ENCODE measurements at places on chromosomes 12 and 14.

DNA sequence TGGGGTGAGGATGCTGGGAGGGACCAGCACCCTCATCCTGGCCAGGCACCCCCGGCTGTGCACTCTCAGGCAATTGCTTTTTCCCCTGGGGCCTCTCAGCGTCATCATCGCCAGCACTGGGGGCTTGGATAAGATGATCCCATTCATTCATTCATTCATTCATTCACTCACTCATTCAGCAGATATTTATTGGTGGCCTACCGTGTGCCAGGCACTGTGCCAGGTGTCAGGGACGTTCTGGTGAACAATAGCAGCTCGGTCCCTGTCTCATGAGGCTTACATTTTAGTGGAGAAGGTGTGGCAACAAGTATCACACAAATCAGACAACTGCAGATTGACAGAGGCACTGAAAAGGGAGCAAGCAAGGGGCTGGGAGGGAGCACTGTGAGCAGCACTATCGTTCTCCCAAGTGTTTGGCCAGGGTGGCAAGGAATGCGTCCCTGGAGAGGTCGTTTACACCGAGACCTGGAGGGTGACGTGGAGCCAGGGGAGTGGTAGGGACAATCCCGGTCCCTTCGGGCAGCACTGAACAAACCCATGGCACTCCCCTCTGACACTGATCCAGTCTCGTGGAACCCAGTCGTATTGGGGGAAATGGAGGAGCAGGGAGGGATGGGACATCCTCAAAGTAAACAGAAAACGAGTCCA lies 124.1 kb downstream of the PAPOLA start:
- DNase-seq: peak; percentile 16

- DNase-seq: no peak
These were observed 7.7 kb upstream of the PSMA6 start for GRCh38 chr14:35284506-35284905.

GRCh38 chr12:48201091-48201490 lies 2.0 kb downstream of the OR10AD1 start:
- DNase-seq: no peak

DNA sequence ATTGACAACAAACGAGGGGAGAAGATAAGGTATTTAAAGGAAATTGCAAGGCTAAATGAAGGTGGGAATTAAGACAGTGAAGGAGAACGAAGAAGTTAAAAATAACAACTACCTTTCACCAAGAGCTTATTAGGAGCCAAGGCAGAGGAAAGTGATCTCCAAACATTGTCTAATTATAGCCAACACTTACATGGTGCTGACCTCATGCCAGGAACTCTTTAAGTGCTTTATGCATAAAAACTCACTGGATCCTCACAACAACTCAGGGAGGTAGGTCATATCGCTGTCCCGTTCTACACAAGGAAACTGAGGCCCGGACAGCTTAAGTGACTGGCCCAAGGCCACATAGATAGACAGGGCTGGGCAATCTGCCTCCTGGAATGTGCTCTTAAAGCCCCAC lies 19.5 kb downstream of the TAMALIN start:
- DNase-seq: no peak

GRCh38 chr12:94621662-94622359 lies 28.5 kb downstream of the TMCC3 start:
- DNase-seq: peak; percentile 54

DNA sequence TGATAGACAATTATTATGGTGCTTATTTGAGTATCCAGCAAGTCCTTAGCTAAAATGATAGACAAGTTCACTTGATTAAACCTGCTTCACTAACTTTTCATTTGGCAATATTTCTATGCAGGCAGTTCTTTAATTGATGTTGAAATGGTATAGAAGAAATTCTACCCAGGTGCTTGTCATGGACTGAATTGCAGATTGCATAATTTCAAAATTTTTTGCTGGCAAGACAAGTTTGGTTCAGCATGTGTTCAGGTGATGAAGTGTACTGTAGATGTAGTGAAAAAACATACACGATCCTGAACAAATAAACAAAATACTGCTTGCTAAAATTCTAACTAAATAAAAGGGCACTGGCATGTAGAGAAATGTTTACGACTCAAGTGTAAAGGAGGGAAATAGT lies 189.0 kb downstream of the FOXA1 start:
- DNase-seq: no peak

DNA sequence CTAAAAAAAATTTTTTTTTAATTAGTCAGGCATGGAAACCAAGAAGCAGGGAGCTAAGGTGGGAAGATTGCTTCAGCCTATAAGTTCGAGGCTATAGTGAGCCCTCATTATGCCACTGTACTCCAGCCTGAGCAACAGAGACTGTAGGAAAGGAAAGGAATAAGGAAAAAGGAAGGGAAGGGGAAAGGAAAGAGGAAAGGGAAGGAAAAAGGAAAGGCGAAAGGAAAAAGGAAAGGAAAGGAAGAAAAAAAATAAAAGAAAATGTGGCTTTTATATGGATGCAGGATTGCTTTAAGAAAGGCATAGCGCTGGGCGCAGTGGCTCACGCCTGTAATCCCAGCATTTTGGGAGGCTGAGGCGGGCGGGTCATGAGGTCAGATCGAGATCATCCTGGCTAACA lies 70.4 kb downstream of the R3HDM2 start:
- no peak for DNase-seq

DNA sequence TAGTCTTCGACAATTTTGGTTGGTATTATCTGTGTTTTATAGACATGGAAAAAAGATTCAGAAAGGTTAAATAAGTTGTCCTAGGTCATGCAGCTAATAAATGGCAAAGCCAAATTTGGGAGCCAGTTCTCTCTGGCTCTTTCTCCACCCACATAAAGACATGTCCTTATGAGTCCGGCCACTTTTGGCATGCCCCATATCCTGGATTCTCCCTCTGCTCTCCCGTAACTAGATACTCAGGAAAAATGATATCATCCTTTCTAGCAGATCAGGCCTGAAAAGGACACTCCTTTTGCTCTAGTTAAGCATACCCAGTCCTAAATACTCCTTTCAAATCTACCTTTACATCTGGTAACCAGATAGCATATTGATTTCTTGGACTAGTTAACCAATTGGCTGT lies 64.4 kb downstream of the TTLL5 start:
- DNase-seq: no peak

DNA sequence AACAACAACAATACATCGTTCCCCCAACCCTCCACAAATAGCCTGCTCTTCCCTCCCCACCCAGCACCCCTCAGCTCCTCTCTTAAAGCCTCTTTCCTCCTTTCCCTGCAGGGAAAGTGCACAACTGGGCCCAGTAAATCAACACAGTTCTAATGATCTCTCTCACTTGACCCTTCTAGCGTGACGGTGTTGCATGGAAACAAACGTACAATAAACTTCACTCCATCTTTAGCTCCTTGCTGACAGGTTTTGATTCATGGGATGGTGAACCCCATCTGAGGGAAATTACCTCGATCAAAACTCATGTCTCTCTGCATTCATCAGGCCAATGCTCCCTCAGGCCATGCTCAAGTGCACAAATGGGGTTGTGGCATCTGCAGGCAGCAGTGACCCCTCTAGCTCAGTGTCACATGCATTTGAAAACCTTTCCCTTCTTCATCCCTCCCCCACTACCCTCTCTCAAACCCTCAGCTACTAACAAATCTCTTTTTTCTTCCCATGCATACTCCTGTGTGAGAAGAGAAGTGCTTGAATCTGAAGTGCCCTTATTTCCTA lies 22.9 kb downstream of the GDF11 start:
- DNase-seq: no peak

DNA sequence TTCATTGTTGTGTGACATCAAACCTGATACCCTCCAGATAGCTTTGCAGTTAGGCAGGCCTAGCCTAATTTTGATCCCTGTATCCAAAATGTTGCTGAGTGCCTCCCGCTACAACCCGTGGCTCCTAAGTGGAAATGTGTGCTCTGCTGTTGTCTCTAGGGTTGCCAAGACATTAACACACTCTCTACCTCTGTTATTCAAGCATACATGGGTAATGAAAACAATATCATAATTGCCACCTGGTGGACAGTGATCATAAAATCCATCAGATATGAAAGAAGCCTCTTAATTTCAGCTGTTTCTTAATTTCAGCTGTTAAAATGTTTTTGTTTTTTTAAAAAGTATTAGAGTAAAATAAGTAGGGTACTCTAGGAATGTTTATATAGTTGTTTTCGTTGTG lies 93.5 kb downstream of the PLEKHA5 start:
- no peak for DNase-seq

DNA sequence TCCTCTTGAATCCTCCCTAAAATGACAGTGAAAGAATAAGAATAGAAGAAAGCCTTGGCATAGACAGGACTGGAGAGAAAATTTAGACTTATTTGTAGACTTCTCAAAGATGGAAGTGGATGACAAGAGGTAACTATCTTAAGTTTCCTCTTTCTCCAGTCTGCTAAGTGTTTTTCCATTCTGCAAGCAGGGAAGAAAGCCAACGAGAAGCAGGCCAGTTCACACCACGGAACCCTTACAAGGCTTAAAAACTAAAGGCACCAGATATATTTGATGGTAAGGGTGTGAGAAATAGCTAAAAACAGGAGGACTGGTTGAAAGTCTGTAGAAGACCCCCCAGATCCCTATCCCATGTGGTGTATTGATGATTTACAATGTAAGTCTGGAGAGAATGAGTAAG lies 82.9 kb upstream of the GPHB5 start:
- DNase-seq: no peak

GRCh38 chr14:36757734-36758601 lies 96.3 kb downstream of the PAX9 start:
- no peak for DNase-seq

- no peak for DNase-seq
These were observed 82.1 kb downstream of the WSCD2 start for GRCh38 chr12:108211157-108211556.

DNA sequence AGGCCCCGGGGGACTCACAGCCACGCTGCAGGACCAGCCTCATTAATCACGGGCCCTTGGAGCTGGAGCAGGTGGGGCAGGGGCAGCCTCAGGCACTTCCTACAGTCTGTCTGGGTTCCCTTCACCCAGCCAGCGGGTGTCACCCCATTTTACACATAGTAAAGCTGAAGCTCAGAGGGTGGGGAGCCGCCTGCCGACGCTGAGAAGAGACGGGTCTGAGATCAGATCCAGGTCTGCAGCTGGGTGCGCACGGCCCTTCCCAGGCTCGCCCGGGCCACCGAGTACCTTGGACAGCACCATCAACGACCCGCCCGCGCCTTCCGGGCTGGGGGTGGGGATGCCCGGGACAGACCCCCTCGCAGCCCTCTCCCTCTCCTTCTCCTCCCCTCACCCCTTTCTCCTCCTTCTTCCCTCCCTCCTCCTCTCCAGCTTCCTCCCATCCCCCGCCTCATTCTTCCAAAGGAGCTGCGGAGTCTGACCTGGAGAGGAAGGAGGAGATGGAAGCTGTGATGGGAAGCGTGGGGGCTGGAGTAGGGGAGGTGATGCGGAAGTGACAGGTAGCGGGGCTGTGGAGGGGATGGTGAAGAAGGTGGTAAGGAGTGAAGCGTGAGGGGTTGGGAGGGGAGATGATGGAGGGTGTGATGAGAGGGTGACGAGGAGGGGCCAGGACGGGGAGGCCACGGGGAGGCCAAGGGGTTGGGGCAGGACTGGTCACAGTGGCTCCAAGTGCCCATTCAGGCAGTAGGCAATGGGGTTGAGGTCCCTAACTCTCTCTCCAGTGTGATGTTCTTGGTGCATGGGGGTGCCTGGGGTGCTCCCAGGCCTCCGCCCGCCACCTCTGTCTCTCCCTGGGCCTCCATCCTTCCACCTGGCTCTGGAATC lies 8.8 kb downstream of the DTX1 start:
- no peak for DNase-seq

GRCh38 chr14:59303216-59303615 lies 114.7 kb downstream of the DAAM1 start:
- DNase-seq: no peak

GRCh38 chr14:105414456-105415371 lies 4.9 kb upstream of the MTA1 start:
- DNase-seq: peak; percentile 75

- DNase-seq: no peak
These were observed 2.8 kb downstream of the CRADD start for GRCh38 chr12:93680006-93680405.

DNA sequence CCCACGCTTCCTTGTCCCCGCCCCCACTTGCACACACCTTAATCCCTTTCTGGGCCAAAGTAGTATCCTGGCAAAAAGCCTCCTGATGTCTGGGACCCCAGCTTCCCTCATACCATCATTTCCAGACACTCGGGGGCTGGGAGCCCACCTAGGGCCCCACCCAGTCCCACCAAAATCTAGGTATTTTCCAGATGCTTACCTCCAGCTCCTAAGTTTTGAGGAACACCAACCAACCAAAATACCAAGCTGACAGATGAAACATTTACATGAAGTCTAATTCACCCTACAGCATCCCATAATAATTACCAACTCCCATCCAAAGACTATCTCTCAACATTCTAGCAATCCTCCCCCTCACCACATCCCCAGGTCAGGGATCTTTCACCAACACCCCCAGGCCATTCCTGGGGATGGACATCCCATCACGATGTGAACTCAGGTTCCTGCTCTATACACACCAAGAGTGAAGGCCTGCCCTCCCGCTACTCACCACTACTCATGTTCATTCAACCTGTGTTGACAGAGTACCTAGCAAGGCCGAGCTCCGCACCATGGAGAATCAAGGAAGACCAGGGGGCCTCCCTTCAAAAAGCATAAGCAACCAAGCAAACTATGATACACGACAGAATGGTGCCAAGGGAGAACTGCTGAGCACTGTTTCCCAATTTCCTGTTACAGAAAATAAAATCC lies 1.6 kb upstream of the CHD4 start:
- DNase-seq: peak; percentile 47

DNA sequence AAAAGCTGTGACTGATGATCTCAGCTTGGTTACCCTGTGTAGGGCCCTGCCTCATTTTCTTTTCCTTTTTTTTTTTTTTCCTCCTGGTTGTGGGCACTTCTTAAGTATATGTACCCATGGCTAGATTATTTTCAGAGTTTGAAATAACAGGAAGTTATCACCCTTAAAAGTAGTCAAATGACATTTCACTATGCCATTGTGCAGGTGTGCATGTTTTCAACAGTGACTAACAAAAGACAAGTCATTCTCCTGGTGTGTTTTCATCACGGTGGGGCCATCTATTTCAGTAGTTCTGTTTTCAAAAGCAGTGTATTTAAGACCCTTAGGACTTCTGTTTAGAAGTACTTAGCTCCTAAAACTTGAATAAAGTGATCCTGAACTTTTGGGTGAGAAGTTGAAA lies 15.0 kb downstream of the GABARAPL1 start:
- no peak for DNase-seq

DNA sequence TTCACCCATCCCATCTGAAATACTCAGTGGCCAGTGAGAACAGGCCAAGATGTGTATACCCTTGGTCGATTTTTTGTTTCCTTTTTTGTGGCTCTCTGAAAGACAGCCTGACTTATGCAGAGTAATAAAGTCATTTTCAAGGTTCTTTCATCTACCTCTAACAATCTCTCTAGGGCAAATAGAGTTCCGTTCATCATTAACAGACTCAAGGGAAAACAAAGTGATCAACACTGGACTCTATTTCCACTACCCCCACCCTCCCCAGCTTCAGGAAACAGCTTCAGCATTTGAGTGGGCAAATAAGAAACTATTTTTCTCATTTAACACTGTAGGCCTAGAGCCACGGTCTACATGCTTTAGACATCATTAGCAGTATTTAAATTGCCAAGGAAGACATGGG lies 15.9 kb downstream of the PRKAB1 start:
- DNase-seq: no peak
